CD4-positive, alpha-beta T cell treated with Interleukin-4 for 1 hour (primary cell): ENCODE measurements at places on chromosomes 5 and 9.

DNA sequence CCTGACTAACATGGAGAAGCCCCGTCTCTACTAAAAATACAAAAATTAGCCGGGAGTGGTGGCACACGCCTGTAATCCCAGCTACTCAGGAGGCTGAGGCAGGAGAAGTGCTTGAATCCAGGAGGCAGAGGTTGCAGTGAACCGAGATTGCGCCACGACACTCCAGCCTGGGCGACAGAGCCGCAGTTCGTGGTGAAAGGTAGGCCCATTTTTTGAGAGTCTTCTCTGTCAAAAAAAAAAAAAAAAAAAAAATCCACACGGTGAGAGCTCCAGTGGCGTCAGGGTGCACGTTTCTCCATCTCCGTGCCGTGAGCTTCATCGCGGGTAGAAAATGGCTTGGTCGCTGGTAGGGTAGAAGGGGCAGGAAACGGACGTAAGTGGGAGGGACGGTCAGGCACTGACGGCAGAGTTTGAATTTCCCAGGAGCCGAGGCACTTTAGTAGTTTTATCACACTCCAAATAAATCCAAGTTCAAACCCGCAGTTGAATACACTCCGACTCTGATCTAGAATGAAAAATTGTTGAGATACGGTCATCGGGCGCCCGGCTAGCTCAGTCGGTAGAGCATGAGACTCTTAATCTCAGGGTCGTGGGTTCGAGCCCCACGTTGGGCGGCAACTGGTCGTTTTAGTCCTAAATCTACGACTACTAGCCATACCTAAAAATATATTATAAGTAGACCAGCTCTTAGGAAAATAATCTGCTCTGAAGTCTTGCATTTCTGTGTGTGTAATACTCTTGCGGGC, 2.4 kb upstream of the TRIM7 start:
- DNase-seq, result peak; percentile 83

DNA sequence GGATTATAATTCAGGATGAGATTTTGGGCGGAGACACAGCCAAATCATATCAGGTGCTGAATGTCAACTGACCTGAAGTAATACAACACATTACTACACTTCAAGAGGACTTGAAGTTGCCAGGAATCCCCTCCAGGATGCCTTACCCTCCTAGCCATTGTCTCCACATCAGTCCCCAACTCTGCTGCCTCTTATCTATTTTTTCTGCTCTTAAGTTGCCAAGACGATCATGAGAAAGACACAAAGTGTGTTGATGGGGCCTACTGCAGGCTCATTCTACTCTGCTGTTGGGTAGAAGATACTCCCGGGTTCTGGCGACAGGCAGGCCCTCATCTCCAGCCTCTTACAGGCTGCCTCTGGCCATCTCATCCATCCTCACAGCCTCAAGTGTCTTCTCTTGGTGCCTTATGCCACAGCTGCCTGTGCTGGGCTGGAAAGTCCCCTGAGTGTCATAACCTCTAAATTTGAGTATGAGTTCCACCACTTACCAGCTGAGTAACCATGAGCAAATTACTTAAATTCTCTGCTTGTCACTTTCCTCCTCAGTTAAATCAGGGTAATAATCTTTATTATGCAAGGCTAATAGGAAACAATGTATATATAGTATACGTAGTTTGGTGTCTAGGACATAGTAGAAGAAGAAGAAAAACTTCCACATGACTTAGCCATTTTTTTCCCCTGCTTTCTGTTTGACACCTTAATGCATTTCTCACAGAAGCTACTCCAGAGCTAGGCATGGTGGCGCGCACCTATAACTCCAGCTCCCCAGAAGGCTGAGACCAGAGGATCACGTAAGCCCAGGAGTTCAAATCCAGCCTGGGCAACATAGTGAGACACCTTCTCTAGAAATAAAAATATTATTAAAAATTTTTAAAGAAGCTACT, 73.0 kb upstream of the SNX2 start:
- DNase-seq, result peak; percentile 73

- no peak for DNase-seq
These were observed 278.0 kb downstream of the CETN3 start for GRCh38 chr5:90131383-90132133.

- no peak for DNase-seq
These were observed 31.8 kb downstream of the HMCN2 start for GRCh38 chr9:130297371-130297770.

GRCh38 chr5:139125991-139126390, 72.2 kb downstream of the SIL1 start:
- no peak for DNase-seq

GRCh38 chr5:5494489-5495402, 72.3 kb downstream of the ICE1 start:
- DNase-seq, result peak; percentile 91

DNA sequence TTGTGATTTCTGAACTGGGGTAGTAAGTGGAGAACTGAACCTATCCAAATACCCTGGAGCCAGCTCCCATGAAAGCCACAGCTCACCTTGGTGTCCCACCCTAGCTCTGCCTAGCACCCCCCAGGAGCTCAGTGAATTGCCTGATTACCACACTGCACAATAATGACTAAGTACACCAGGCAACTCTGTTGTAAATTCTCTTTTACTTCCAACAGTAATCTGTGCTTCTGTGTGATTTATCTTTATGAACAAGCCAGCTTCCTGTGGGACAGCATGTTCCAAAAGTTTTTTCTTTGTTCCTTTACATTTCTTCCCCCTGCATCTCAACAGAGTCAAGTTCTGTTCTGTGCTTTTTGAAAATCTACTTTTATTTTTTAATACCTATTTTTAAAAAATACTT, 22.1 kb upstream of the GRPEL2 start:
- DNase-seq, result no peak

DNA sequence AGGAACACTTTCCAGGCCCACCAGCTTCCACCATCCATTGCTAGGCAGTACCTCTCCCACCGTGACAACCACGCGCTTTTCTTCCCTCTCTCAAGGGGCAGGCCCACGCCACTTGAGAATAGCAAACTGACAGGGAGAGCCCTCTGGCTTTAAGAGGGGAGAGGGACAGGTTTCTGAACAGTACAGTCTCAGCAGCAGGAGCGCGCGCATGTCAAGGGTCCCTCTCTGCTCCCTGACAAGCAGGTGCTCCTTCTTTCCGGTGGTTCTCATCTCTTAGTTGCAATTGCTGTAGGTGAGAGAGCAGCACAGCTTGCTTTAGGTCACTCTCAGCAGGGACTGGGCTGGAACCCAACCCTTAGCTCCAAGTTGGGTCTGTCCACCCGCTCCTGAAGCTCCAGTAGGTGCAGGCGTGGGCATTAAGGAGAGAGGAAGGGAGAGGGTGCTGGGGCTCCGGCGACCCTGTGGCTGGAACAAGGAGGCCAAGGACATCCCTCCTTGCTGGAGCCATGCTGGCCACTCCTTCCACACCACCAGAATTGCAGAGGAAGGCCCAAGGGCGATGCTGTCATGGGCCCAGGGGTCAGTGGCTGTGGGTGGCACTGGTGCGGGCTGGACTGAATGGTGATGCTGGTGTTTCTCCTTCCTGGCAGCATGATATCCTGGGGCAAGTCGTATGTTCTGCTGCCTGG, 9.0 kb upstream of the PHF2 start:
- DNase-seq, result no peak

DNA sequence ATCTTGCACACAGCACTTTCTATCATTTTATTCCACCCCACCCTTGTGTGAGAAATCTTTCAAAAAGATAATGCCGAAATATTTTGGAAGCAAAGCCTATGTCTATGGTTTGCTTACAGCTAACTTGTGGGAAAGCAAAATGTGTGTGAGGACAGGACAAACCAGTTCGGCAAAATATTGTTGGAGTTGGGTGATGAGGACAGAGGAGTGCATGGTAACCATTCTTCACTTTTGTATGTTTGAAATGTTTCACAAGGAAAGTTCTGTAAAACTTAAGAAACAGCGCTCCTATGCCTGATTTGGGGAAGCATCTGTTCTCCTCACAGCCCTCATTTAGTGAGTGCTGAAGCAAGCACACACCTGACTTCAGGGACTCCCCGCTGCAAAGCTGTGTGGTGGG, 62.0 kb upstream of the RNF130 start:
- no peak for DNase-seq

DNA sequence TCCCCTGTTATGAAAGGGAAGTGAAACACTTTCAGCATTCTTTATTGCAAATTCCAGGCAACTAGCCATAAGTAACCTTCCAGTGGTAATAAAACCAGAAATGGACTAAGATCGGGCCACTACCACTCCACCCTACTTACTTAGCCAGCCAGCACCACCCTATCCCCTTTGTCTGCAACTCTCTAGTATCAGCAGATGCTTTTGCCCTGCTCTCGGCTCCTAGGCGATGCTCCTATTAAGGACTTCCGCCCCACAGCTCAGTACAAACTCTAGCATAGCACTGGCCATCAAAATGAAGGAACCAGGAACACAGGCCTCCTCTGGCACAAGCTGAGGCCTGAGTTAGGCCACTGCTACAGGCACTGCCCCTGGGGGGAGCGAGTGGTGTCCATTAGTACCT, 81.2 kb downstream of the GLDC start:
- DNase-seq, result no peak

DNA sequence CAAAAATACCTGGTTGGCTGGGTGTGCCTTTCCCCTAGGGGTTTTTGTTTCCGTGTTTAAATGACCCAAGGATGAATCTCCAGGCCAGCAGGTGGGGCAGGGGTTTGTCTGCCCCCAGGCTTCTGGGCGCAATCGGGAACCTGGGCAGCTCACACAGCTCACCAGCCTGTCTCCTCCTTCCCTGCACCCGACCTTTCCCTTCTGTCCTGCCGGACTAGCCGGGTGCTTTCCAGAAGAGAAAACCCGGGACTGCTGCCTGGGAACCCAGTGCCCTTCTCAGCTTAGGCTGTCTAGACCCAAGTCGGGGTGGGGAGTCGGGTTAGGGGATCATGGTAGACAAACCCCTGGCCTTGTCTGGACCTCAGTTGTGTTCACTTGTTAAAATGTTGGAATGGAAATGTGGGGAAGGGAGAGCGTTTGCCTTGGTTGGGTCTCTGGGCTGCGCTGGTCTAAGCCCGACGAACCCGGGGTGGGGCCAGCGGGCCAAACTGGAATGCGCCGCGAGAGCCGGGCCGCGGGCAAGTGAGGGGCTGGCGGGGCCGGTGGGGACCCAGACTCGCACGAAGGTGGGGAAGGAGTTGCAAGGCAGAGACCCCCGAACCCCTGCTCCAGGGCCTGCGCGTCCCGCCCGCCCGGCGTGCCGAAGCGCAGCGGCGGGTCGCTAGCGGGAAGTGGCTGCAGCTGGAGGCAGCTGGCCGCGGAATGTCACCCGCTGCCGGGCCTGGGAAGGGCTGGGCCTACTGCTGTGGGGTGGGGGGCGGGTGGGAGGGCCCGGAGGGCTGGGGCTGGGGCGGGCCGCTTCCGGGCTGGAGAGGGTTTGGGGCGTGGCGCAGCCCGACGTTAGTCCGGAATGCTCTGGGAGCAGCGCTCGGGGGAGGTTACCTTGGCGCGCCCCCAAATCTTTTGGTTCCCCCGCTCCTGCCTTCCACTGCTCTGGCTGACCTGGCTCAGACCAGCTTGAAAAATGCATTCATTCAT, 84.6 kb downstream of the DAB2IP start:
- DNase-seq, result no peak

- no peak for DNase-seq
These were observed 65.5 kb upstream of the BARHL1 start for GRCh38 chr9:132516911-132517310.

DNA sequence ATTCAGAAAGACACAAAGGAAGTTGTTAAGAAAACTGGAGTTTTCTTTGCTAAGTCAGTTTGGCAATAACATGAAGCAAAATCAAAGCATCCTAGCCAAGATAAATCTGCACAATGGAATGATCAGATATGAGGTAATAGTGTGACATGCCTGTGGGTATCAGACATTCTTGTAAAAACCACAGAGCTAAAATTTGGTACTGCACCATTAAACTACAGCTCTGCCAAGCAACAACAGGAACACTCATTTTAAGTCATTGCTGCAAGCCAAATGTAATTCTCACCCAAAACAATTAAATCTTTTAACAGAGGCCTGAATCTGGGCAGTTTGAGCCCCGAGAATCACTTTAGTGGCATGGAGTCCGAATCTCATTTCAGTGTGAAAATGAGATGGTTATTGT, 96.6 kb downstream of the VCAN start:
- DNase-seq, result no peak

GRCh38 chr5:141771562-141771961, 89.5 kb upstream of the ARAP3 start:
- DNase-seq, result no peak

DNA sequence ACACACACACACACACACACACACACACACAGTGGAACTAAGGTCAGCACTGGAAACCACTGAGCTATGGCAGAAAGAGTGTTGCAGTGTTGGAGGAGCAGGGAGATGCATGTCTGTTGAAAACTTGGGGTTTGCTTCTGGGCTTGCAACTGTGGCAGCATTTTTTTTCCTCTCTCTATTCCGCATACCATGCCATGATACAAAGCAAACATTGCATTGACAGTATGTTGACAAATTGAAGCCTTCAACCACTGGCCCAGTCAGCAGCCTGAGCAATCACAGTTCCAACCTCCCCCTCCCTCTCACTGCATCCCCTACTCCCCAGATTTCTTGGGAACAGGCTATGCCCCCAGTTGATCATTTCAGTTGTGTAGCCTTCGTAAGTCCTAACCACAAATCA, 478.1 kb upstream of the WWC1 start:
- DNase-seq, result no peak

DNA sequence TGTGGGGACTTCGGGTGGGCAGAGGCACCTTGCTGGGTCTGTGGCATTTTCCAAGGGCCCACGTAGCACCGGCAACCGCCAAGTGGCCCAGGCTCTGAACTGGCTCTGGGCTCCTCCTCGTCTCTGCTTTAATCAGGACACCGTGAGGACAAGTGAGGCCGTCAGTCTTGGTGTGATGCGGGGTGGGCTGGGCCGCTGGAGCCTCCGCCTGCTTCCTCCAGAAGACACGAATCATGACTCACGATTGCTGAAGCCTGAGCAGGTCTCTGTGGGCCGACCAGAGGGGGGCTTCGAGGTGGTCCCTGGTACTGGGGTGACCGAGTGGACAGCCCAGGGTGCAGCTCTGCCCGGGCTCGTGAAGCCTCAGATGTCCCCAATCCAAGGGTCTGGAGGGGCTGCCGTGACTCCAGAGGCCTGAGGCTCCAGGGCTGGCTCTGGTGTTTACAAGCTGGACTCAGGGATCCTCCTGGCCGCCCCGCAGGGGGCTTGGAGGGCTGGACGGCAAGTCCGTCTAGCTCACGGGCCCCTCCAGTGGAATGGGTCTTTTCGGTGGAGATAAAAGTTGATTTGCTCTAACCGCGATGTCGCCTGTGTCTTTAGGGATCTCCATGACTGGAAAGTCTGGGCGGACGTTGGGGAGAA, 5.8 kb downstream of the DPP7 start:
- no peak for DNase-seq

GRCh38 chr9:71760901-71761300, 7.4 kb downstream of the CEMIP2 start:
- DNase-seq, result no peak

GRCh38 chr5:128315671-128316070, 222.4 kb downstream of the FBN2 start:
- DNase-seq, result no peak

DNA sequence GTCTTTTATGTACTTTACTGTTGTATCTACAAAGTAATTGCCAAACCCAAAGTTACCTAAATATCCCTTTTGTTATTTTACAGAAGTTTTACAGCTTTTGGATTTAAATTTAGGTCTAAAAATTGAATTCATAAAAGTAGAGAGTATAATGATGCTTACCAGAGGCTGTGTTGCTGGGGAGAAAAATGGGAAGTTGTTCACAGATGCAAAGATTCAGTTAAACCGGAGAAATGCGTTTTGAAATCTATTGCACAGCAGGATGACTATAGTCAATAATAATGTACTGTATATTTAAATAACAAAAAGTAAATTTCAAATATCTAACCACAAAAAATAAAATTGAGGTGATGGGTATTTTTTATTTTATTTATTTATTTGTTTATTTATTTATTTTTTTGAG, 2.6 kb upstream of the ANKRD18A start:
- DNase-seq, result no peak

- DNase-seq, result no peak
These were observed 45.1 kb downstream of the TGFBI start for GRCh38 chr5:136073714-136074529.
